ENCODE measurements at places on chromosomes 13 and 19.

DNA sequence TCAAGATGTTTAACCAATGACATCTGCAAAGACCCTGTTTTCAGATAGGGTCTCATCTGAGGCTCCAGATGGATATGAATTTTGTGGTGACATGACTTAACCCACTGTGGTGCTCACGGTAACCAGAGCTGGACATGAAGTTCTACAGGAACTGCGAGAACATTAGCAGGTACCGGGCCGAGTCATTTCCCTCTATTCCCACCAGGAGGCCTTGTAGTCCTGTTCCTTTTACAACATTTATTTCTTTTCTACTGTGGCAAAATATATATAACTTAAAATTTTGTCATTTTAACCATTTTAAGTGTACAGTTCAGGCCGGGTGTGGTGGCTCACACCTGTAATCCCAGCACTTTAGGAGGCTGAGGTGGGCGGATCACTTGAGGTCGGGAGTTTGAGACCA, 7.6 kb upstream of the TSPAN16 start:
- DNase-seq = peak; percentile 16

GRCh38 chr19:23980805-23981204, 66.1 kb downstream of the ZNF726 start:
- no peak for DNase-seq

DNA sequence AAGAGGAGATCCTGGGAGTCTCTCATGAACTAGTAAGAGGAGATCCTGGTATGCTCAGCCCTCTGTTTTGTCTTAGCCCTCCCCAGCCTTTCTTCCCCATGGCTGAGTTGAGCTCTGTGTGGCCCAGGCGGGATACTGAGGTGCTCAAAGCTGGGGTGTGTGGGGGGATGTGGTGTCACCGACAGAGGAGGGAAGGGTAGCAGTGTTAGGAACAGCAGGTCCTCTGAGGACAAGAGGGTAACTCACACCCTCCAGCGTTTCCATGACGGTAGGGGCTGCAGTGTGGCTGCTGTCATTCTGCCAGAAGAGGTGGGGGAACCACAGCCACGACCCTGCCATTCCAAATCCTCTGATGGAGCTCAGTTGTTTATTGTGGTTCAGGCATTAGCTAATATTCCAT, 691 bp downstream of the KIR2DL4 start:
- DNase-seq = no peak

DNA sequence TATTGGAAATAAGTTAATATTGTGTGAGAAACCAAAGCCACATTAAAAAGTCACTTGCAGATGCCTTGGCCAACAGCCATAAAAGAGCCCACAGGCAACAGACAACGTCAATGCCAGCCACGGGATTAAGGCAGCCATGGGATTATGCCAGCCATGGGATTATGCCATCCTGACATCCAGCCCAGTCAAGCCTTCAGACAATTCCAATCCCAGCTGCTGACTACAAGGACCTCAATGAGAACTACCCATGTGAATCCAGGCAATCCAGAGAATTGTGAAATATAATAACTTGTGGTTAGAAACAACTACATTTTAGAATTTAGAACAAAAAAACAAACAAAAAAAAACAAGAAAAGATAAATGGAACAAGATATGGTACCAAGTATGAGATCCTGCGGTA, 356.6 kb downstream of the EFNB2 start:
- no peak for DNase-seq

GRCh38 chr19:18780081-18780480, 11.0 kb downstream of the COMP start:
- no peak for DNase-seq

DNA sequence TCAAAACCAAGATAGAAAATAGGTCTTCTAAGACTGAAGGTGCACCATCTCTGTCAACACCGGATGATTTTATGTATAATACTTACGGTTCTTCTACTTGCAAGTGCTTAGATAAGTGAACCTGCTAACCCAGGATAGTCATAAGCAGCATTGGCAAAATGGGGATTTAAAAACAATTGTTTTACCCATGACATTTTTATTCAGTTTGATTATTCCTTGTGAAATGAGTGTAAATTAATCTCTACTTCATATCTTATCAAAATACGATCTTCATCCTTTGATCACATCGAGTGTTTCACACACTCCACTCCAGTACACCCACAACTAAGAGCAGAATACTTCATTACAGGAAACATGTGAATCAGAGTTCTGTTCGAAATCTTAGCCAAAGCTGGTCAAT, 23.0 kb upstream of the MTRF1 start:
- DNase-seq = no peak

GRCh38 chr13:98478189-98479129, 98.4 kb downstream of the STK24 start:
- DNase-seq = peak; percentile 90

DNA sequence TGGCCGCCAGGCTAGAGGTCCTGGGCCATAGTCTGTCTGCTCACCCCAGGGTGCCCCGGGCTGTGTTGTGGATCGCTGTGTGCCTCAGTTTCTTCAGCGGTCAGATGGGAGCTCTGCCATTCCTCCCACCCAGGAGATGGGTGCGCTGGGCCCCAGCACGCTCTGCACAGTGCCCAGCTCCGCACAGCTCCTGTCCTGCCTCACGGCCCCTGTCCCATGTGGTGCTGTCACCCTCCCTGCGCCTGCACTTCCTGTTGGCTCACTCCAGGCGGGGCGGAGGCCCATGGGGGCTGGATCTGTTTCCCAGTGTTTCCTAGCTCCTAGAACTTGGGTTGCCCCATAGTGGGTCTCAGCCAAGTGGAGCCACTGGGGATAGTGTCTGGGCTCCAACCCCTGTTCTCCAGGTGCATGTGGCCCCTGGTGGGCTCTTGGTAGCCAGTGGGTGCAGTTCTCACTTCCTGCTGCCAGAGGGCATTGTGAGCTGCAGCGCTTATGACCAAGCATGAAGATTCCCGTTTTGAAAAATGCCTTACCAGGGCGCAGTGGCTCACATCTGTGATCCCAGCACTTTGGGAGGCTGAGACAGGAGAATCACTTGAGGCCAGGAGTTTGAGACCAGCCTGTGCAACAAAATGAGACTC, 69.8 kb downstream of the KDM4B start:
- peak; percentile 48 for DNase-seq

DNA sequence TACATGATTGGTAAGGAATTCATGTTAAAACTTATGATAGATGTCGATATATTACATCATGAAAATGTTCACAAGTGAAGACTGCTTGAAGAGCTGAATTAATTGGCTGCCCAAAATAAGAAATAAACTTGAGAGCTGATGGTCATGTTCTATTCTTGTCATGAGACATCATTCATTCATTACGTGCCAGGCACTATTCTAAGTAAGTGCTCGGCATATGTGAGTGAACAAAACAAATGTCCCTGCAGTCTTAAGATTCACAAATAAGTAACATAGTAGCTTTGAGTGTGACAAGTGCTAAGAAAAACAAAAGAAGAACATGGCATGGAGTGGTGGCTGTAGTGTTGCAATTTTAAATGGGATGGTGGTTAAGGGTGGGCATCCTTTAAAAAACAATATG, 329.3 kb downstream of the SUCLA2 start:
- no peak for DNase-seq

DNA sequence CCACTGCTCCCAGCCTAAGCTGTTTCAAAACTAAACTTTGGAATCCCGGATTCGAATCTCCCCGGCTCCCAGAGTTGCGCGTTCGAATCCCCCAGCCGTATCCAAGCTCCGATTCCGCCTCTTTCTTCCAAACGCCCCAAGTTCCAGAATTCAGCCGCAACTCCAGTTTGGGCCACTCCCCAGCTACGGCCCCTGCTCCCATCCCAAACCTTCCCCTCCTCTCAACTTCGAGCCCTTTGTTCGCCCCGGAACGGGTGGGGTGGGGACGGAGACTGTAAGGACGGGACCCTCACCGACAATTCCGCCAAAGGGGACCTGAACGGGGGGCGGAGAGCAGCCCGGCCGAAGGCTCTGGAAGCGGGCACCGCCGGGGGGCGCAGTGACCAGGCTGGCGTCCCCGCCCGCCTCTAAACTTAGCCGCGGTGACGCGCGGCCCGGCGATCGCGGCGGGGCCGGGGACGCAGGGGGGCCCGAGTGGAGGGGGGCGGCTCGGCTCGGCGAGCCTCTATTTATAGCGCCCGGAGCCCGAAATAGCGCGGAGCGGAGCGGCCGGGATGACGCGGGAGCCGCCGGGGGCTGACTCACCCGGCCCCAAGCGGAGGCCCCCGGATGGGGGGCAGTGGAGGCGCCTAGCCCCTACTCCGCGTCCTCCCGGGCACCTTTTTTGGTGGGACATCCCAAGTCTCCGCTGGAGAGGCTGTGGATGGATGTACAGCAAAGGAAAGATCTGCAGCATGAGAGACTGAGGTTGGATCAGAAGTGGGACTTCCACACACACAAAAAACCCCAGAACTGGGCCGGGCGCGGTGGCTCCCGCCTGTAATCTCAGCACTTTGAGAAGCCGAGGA, 4.9 kb upstream of the ERCC1 start:
- peak; percentile 36 for DNase-seq

Data from NCI-H82 (cell line).